Stimulated activated effector memory CD8-positive, alpha-beta T cell treated with anti-CD3 and anti-CD28 coated beads, Interleukin-12 subunit alpha, Interleukin-12 subunit beta, amount 100 ng/mL, for 72 hours (primary cell): ENCODE measurements at places on chromosomes 2 and 18.

DNA sequence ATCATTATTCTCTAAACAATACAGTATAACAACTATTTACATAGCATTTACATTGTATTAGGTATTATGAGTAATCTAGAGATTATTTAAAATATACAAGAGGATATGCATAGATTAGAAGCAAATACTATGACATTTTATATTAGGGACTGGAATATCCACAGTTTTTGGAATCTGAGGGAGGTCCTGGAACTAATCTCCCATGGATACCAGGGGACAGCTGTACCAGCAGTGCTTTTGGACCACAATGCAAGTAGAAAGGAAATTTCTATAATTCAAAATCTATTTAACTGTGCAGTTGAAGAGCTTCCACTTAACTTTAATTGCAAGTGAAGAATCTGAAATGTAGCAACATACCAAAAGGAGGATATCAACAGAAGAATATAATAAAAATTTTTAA, 120.8 kb downstream of the LTBP1 start:
- no peak for DNase-seq

DNA sequence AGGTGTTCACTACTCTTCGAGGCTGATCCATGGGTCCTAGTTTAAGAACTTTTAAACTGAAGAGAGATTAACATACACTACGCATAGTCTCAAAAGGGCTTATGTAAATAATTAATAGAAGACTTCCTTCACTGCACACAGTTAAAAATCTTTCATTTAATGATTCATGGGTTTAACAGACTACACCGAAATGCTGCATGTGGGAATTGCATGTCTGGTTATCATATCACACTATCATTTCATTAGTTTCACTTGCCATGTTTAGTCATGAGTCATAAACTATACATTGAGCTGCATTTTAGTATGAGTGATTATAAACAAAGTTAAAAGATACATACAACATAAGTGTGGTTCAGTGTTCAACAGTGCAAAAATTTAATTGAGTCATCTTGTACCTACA, 31.2 kb downstream of the GLS start:
- DNase-seq, result no peak

GRCh38 chr18:68865021-68865420, 67.1 kb downstream of the CCDC102B start:
- no peak for DNase-seq

- DNase-seq, result no peak
Observed at GRCh38 chr2:36741188-36741837, 44.8 kb downstream of the VIT start.

DNA sequence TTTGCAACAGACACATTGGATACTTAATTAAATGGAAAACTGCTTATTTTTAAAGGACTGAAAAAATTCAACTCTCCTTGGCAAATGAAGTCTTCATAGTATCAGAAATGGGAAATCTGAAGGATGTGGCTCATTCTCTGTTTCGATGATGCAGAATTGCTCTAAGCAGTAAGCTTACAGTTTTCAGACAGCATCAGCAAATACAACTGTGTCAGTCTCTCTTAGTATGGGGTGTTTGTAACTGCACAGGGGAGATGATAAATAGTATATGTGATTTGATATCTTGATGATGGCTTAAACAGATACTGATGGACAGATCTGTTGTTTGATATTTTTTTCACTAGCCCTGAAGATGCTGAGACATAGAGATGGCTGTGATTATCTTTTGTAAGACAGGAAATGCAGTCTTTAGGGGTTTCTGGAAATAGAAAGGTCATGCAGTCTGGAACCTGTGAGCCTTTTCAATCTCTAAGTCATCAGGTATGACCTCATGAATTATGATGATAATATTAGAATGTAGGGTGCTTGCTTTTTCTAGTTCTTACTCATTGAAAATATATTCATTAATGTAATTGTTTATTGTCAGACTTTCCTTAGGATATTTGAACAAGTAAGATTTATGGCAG, 84.2 kb downstream of the SLC4A10 start:
- no peak for DNase-seq

- no peak for DNase-seq
Observed at GRCh38 chr2:201820383-201821007, 14.2 kb downstream of the CDK15 start.

DNA sequence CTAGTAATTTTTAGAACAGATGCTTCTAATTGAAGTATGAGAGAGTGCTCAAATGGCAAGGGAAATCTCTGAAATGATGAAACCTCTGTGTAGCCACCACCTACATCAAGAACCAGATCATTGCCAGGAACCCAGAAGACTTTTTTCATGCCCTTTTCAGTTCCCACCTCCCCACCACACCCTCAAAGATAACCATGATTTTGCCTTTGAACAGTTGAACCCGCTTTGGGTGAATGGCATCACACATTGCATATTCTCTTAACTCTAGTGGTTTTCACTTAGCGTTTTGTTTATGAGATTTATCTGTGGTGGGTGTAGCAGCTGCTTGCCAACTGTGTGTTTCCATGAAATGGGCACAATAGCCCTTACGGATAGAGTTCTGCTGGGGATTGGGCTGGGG, 142.9 kb upstream of the HDAC4 start:
- DNase-seq, result no peak

DNA sequence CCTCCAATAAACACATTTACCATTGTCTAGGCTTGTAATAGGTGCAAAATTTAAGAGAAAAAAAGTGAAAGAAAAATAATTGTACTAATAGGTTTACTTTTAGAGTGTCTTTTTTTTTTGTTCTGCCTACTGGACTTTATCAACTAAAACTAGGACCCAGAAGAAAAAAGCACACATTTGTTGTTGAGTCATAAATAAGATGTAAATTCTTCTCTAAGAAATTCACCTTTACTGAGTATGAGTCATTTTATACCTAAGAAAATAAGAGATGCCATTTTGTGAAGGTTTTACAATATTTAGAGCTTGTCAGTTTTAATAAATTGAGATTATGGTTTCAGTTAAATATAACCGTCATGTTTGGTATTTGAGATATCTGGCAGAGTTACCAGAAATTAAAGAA, 19.2 kb downstream of the FARP2 start:
- DNase-seq, result no peak

DNA sequence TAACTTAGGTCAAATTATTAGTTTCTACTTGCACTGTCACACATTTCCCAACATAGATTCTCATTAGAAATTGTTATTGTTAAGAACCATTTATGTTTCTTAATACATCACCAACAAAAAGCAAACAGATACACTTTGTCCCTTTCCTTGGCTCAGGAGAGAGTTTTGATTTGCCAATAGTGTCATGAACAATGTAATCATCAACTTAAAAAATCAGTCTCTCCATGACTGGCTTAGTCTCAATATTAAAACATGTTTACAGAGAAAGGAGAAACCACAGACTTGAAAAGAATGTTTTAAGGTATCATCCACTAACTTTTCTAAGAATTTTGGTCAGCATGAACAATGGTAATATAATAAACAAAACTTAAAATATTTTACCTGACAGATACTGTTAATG, 416.5 kb upstream of the KCNH7 start:
- DNase-seq, result no peak

- DNase-seq, result no peak
Observed at GRCh38 chr2:62180975-62181374, 14.9 kb upstream of the B3GNT2 start.

GRCh38 chr18:70216788-70217187, 11.3 kb upstream of the RTTN start:
- no peak for DNase-seq

- DNase-seq, result no peak
Observed at GRCh38 chr18:50627594-50628532, 68.0 kb downstream of the MAPK4 start.

GRCh38 chr2:15802657-15803542, 137.4 kb upstream of the MYCN start:
- DNase-seq, result no peak

GRCh38 chr2:240356700-240357640, 78.5 kb upstream of the GPC1 start:
- no peak for DNase-seq

DNA sequence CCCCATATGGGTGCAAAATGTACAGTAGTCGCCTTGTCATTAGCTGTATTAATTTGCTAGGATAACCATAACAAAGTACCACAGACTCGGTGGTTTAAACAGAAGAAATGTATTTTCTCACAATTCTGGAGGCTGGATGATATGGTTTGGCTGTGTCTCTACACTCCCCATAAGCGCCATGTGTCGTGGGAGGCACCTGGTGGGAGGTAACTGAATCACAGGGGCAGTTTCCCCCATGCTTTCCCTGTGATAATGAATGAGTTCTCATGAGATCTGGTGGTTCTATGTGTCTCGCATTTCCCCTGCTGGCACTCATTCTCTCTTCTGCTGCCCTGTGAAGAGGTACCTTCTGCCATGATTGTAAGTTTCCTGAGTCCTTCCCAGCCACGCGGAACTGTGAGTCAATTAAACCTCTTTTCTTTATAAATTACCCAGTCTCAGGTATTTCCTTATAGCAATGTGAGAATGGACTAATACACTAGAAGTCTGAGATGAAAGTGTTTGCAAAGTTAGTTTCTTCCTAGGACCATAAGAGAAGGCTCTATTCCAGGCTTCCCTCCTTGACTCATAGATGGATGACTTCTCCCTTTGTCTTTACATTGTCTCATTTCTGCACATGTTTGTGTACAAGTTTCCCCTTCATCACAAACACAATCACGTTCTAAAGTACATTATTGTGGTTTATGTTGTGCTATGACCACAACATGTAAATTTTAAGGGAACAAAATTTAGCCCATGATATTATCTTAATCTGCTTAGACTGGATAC, 1442.6 kb downstream of the SUCLG1 start:
- no peak for DNase-seq
